Natural killer cell (primary cell): ENCODE measurements at places on chromosomes 4 and X. TPM values are rescaled to one million over a fixed set of nuclear protein-coding genes. Genes with fewer than 3 reads are reported as not detected.

DNA sequence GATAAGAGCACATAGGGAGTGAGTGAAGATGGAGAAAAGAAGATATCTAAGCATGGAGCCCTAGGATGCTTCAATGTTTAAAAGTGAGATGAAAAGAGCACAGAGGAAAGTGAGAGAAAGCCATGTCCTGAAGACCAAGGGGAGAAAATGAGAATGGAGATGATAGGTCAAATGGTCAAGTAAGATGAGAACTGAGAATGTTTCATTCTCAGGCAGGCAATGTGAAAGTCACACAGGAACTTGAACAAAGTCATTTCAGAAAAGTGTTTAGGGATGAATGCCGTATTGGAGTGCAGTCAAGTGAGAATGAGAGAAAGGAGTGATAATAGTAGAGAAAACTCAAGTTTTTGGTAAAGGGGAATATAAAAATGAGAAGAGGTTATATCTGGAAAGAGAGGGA lies 148.7 kb upstream of the PTCHD1 start:
- no peak for DNase-seq

DNA sequence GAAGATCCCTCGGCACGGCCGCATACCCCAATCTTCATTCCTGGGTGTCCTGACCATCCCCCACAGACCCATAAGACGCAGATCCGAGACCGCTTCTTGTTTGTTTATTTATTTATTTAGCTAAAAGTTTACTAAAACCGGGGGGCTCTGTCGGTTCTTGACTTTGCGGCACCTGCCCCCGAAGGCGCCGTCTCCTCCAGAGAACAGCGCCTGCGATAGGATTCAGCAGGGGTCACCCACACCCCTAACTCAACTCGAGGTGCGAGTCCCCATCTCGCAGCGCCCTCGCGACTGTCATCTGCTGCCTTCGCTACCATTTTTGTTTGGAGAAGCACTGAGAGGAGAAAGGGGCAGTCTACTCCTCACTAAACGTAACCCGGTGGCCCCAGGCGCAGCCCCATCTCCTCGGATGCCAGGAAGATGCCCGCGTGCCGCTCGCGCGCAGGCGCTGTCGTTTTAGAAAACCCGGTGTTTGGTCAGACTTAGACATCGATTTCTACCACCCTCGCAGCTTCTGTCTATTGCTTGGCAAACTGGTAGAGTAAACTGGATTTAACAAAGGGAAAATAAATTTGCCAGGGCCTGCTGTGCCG lies 18.9 kb upstream of the GPR101 start:
- no peak for DNase-seq

DNA sequence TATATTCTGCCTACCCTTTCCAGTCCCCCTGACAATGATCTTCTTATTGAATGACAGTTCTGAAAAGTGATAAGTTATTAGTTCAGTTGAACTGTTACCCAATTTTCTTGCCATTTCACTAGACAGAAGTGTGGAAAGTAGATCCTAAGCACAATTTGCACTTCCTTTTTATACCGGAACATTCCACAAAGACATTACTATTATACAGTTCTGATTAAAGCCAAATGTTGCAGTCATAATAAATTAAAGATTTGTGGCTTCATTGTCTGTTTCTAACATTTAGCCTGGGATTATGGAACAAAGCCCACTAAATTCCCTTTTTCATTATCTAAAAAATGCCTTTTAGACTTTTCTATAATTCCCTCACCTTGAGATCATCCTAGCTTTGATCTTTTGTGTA lies 13.8 kb downstream of the SH3BGRL start:
- no peak for DNase-seq

DNA sequence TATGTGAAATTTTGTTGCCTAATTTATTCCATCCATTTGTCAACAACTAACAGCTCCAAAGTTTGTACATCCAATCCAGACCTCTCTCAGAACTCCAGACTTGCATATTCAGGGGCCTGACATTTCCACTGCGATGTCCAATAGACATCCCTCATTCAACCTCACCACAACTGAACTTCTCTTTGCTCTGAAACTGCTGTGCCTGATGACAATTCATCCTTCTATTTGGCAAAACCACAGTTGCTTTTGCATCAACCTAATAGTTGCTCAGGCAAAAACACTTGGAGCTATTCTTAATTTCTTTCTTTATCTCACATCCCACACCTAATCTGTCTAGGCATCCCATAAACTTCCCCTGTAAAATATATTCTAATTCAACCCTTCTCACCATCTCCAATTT lies 56.5 kb downstream of the ANTXR2 start:
- no peak for DNase-seq

GRCh38 chr4:40283968-40284367 lies 51.2 kb upstream of the CHRNA9 start:
- DNase-seq = no peak

- no peak for DNase-seq
Measured at GRCh38 chr4:149766135-149766534, 49.5 kb downstream of the IQCM start.

DNA sequence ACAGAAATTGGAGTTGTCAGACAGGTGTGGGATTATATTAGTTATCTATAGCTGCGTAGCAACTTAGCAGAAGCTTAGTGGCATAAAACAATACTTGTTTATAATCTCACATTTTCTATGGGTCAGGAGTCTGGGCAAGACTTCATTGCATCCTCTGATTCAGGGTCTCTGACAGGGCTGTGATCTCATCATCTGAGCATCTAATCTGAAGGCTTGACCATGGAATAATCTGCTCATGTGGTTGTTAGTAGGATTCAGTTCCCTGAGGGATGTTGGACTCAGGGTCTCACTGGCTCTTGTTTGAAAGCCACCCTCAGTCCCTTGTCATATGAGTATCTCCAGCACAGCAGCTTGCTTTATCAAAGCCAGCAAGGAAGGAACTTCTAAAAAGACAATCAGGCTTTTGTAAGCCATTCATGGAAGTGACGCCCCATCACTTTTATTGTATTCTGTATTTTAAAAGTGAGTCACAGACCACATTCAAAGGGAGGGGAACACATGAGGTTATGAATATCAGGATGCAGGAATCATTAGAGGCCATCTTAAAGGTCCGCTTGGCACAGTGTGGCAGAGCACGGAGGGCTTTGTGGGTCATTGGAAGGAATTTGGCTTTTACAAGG lies 37.2 kb upstream of the FAM9B start:
- no peak for DNase-seq

DNA sequence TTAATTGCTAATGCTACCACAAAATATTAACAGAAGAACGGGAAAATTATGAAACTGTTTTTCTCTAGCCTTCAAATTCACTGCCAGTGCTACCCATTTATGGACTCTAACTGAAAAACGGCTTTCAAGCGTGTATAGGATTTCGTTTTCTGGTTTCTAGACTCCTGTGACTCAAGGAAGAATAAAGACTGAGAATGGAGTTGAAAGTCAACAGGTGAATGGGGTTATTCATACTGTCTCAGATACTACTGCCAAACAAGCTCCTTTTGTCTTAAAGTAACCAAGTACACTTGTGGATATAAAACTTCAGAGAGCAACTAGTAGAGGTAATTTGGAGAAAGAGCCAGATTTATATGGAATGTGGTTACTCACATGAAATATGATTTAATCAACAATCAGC lies 251.1 kb upstream of the ITM2A start:
- no peak for DNase-seq

The CENPVL3 gene
- not detected for total RNA-seq
